ENCODE measurements at places on chromosomes 11 and 22. TPM values are rescaled to one million over a fixed set of nuclear protein-coding genes. Genes with fewer than 3 reads are reported as not detected.

The CXCR5 gene
- not detected for total RNA-seq

The APOL6 gene
- 0.02 TPM for total RNA-seq

GRCh38 chr11:86196913-86197312, 47.6 kb upstream of the EED start:
- peaks cover 6% of the 10 kb centered on the region for H3K4me1 ChIP-seq
- no peak overlapping the region for H3K4me3 ChIP-seq
- peaks cover 3% of the 10 kb centered on the region for H3K27me3 ChIP-seq
- H3K36me3 ChIP-seq, result no peaks in the 10 kb centered on the region
- no peak overlapping the region for H3K27ac ChIP-seq

DNA sequence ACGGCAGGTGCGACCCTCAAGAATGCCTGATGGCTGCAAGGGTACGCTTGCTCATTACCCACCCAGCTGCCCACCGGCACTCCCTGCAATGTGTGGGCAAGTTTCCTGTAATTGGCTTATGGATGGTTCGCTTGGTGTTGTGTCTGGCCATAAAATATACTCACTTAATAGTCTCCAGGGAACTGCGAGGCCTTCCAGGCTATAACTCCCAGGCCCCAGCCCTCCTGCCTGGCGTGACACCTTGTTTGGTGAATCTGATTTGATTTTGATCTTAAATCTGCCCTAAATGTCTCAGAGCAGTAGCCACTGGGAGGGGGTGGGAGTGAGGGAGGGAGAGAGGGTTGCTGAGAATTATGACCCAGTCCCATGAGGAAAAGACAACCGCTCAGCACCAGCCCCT, 572.2 kb downstream of the BUD13 start:
- no peak overlapping the region for H3K27ac ChIP-seq
- no peaks in the 10 kb centered on the region for H3K27me3 ChIP-seq
- no peaks in the 10 kb centered on the region for H3K36me3 ChIP-seq
- DNase-seq, result no peak
- H3K4me3 ChIP-seq, result no peak overlapping the region

DNA sequence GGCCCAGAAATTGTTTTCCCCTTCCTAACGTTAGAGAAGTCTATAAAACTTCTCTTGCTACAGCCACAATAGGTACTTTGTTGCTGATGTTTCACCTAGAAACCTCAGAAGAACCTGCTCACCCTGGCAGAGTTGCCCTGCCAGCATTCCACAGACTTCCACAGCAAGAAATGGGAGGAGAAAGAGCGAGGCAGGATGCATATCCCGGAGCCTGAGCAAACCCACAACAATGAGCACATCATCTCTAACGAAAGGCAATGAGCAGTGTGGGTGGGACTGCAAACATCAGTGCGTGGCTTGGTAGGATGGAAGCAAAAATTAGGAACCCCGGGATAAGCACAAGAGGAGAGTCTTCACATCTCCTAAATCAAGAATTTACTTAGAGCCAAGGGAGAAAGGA, 892.3 kb downstream of the OPCML start:
- peaks cover 5% of the 10 kb centered on the region for H3K4me1 ChIP-seq
- peaks cover 2% of the 10 kb centered on the region for H3K27me3 ChIP-seq
- no peaks in the 10 kb centered on the region for H3K36me3 ChIP-seq
- no peak overlapping the region for H3K27ac ChIP-seq

Data from neural crest cell (in vitro differentiated cells).